ENCODE measurements at places on chromosomes 3 and 15.
A peak's percentile ranks its signal among the peaks of the same experiment; 100 is the strongest.

DNA sequence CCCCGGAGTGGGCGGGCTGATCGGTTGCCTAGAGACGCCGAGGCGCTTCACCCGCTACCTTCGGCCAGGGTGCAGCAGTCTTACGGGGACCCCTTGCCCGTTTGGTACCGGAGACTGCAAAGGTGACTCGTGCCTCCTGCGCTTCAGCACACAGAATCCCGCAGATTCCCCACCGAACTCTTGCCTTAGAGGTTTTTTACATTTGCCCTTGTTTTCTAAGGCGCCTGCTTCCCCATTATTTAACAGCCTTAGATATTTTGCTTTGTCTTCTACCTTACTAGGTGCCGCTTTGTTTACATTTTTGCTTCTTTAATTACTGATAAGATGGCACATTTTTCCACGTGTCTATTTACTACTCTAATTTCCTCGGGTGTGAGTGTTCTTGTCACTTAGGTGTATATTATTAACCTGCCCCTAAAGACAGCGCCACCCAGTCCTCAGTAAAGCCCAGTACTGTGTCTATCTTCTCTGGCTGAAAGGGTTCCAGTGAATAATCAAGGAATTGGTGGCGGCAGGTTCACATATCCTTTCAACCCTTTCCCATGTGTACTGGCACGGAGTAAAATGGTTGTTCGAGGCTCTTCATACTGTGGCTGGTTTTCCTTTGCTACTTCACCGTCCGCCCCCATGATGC, 573 bp upstream of the CEP152 start:
- DNase-seq, result no peak

DNA sequence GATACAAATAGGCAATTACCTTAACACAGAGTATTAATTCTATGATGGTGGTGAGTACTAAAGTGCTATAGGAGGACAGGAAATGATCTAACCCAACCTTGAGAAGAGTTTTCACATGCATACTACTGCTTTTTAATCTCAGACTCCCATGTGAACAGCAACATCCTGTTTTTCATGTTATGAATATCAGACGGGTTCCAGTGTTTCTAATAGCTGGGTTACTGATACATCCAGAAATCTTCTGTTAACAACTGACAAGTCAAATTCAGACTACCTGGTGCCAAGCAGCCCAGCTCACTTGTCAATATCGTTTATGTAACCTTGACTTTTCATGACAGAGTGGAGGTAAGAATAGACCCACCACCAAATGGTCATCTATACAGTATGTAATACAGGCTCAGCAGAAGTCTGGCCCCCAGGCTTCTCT, 220.2 kb upstream of the COL8A1 start:
- no peak for DNase-seq

DNA sequence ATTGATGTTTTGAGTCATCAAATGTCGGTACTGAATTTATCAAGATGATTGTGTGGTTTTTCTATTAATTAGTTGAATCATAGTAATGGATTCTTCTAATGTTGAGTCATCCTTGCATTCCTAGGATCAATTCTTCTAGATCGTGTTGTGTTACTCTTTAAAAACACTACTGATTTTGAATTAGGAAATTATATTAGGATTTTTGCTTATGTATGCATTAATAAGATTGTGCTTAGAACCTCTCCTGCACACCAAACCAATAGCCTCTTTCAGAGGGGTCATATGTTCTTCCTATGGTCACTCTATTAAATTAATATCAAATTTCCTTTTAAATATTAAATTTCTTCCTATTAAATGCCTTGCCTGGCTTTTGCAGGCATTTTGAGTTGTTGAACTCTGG, 151.7 kb upstream of the TOPAZ1 start:
- DNase-seq, result no peak

DNA sequence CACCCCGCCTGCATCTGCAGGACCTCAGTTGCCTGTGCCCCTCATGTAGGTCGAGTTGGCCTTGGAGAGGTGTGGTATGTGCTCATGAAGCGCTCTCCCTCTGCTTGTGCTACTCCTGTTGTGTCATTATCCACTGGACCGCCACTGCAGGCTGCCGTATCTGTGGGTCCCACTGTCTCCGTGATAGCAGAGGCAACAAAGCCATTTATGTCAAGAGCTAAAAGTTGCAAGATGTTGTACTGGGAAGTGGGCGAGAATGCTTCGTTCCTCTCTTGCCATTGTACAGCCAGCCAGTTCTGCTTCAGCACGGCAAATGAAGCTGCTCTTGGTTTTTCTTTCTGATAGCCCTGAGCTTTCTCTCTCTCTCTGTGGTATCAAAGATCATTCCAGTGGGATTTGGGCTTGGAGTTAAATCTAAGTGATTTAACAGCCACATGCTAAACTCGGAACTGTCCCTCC, 89.0 kb downstream of the TMEM212 start:
- no peak for DNase-seq

- DNase-seq, result no peak
Measured at GRCh38 chr3:13111173-13111872, 38.1 kb upstream of the IQSEC1 start.

GRCh38 chr15:75573648-75574384, 5.3 kb downstream of the PTPN9 start:
- DNase-seq, result no peak

- no peak for DNase-seq
Measured at GRCh38 chr15:63157891-63158431, 684 bp upstream of the RPS27L start.

- DNase-seq, result no peak
Measured at GRCh38 chr3:197504641-197505121, 51.1 kb downstream of the BDH1 start.

DNA sequence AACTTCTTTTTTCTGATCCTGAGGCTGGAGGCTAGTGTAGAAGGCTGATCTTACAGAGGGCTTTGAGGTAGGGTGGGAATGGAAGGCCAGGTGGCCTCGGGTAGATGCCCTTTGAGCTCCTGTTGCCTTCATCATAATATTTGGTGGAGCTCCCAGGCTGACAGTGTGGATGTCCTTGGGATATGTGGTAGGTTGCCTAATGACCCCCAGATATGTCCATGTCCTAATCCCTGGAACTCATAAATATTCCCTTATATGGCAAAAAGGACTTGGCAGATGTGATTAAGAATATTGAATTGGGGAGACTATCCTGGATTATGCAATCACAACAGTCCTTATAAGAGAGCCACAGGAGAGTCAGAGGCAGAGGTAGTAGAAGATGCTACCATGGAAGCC, 5.5 kb downstream of the ADAMTSL3 start:
- DNase-seq, result no peak

- DNase-seq, result no peak
Measured at GRCh38 chr15:80985981-80986380, 3.6 kb downstream of the MESD start.

DNA sequence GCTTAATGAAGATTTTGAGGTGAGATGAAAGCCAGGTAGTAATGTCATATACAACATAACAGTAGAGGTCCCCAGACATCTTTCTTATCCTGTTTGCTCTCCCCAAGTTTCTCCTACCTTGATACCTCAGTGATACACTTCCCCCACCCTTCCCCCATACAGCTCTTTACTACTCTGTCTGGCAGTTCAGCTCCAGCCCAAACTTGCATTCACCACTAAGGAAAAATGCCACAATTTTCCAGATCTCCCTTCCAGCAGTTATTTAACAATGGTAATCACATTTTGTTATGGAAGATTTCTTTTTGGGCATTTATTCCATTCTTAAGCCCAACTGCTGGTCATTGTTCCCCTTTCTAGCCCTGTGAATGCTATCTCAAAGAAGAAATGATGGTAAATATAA, 34.9 kb upstream of the ITGA11 start:
- no peak for DNase-seq

GRCh38 chr3:1823867-1824266, 274.8 kb upstream of the CNTN4 start:
- DNase-seq, result no peak

- DNase-seq, result no peak
Measured at GRCh38 chr15:99106417-99107220, 1.7 kb downstream of the SYNM start.

- no peak for DNase-seq
Measured at GRCh38 chr3:195005759-195006510, 265.0 kb downstream of the XXYLT1 start.

GRCh38 chr3:43296565-43296964, 10.2 kb downstream of the SNRK start:
- peak; percentile 17 for DNase-seq

DNA sequence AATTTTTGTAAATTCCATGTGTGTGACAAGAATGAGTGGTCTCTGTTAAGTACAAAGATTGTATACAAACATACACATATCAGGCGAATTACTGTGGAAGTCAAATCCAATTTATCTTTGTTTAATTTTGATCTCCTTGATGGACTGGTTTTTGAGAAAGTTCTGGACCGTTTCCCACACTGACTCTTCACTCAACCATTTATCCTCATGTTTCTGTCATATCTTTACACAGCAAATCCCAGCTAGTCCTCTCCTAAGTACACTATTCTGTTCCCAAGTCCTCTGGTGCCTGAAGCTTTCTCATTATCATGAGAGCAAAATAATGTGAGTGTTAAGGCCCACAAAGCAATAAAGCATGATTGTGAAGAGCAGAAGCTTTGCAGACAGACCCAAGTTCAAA, 189.9 kb downstream of the WNT5A start:
- DNase-seq, result no peak

DNA sequence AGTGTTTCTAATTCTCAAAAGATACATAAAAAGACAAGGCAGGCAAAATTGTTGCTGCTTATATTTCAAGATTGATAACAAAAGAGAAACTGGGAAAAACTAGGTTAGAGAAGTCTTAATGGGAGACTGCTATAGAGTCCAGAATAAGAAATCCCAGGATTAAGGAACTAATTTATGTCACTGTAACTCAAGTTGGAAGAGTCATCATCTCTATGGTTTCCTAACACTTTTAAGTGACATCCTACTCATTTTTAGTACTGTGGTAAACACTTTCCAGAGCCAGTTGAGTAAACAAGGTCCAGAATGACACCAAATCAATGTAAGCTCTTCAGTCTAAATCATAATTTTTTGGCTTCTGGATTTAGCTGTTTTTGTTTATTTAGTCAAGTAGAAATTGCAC, 8.0 kb downstream of the CLDN16 start:
- DNase-seq, result no peak

DNA sequence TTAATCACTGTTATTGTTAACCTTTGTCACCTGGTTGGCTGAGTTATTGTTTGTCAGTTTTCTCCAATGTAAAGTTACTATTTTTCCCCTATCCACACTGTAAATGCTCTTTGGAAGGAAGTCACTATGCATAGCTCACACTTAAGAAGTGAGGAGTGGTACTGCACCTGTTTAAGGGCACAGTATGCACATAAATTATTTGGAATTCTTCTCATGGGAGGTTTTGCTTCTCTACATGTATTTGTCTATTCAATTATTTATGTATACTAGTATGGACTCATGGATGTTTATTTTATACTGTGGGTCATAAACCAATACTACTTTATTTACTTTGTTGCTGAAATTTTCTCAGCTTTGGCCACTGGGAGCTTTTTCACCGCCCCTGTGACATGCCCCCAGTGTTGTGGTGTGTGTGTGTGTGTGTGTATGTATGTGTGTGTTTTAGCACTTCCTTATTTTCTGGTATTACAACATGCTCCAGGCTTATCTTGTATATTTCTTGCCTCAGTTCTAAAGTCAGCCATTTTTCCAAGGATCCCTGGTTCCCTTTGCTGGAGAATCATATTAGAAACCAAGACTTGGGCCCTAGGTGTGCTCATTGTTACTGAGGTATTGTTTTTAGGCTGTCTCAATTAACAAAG, 290.5 kb downstream of the KBTBD8 start:
- DNase-seq, result no peak

DNA sequence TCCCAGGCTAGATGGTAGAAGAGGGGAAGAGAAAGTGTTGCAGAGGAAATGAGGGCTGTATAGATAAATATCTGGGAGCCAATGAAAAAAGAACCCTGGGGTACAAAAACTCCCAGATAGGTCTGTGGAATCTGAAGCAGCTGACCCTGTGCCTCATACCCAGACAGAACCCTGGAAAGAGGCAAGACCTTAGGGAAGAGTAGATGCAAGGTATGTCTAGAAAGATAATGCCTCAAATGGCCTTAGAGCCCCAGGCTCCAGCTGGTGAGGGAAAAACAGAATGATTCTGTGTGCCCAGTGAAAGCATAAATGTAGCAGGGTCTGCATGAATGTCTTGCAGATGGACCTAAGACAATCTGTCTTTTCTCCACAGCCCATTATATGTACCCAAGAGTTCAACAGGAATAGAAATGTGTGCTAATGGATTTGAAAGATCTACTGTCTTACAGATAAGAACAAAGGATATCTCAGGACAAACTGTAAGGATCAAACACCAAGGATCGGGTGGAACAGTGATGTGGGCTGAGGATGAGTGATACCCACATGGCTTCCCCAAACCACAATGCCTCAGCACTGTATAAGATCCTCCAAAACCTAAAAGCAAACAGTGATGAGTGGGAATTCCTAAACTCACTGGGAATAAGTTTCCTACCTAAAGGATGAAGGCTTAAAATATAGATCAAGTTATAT, 58.8 kb downstream of the NCEH1 start:
- DNase-seq, result no peak

DNA sequence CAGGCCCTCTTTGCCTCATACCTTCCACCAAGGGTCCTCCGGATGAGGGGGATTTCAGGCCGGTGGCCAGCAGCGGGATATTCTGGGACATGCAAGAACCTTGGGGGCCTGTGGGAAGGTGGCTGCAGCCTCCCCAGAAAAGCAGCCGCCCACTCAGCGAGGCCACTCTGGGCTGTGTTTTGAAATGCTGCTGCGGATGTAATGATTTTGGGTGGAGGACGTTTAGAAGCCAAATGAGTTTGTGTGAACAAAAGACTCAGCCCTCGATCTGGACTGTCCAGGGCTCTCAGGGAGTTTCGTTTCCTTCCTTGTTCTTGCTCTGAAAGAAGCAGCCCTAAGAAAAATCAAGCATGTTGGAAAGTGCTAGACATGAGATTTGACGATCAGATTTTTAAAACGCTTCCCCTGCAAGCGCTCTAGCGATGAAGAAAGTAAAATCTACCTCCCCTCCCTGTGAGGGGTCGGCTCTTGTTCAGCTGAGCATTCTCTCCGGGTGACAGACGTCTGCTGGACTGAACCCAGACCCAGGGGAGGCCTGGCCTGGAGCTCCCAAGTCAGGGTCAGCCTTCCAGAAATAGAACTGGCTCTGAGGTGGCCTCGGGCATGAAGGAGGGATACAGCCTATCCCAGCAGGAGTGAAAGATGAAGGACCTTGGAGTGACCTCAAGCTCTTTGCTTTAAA, 12.9 kb downstream of the HEG1 start:
- no peak for DNase-seq

- peak; percentile 6 for DNase-seq
Measured at GRCh38 chr3:118863731-118864322, 170.8 kb downstream of the IGSF11 start.

DNA sequence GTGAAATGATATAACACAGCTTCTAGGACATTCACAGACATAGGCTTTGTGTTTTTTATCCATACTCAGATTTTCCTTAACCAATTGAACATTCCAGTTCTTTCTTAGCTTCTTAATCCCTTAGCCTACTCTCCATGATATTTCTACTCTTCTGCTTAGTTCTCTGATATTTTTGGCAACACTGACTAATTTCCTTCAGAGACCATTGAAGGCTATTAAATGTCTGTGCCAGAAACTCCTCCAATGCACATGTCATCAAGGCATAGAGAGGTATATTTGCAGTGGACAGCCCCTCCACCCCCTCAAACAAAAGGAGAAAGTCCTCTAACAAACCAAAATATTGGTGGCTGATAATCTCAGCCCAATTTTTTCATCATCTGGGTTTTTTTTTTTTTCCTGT, 105.9 kb upstream of the TSC22D2 start:
- no peak for DNase-seq

GRCh38 chr3:143849854-143850549, 1.7 kb upstream of the SLC9A9 start:
- no peak for DNase-seq

- no peak for DNase-seq
Measured at GRCh38 chr3:30634761-30635735, 28.6 kb downstream of the TGFBR2 start.

GRCh38 chr3:161215185-161215584, 5.9 kb upstream of the NMD3 start:
- no peak for DNase-seq

Data from stimulated activated CD4-positive, alpha-beta T cell treated with anti-CD3 and anti-CD28 coated beads, Interleukin-12 subunit alpha, Interleukin-12 subunit beta, amount 100 ng/mL, for 24 hours (primary cell).